Activated CD4-positive, alpha-beta T cell treated with anti-CD3 and anti-CD28 coated beads, Interleukin-2, amount 10 ng/mL, durations not matched to agents 7 days and 5 days (primary cell): ENCODE measurements at places on chromosomes 3 and 15. TPM values are rescaled to one million over a fixed set of nuclear protein-coding genes. Genes with fewer than 3 reads are reported as not detected.

GRCh38 chr15:65362491-65362890 lies 15.3 kb downstream of the IGDCC3 start:
- H3K27me3 ChIP-seq, result peaks cover 24% of the 10 kb centered on the region
- H3K4me3 ChIP-seq, result no peak overlapping the region
- H3K36me3 ChIP-seq, result no peaks in the 10 kb centered on the region
- no peak for DNase-seq

GRCh38 chr15:93072011-93072410 lies 17.0 kb downstream of the RGMA start:
- no peaks in the 10 kb centered on the region for H3K36me3 ChIP-seq
- H3K27me3 ChIP-seq, result peaks cover 64% of the 10 kb centered on the region
- H3K4me1 ChIP-seq, result peaks cover 13% of the 10 kb centered on the region
- peak overlapping the region; percentile 31 for H3K4me3 ChIP-seq
- no peak overlapping the region for H3K27ac ChIP-seq

FMN1 gene
- 0.04 TPM for total RNA-seq

RAB6B gene
- total RNA-seq, result not detected

DNA sequence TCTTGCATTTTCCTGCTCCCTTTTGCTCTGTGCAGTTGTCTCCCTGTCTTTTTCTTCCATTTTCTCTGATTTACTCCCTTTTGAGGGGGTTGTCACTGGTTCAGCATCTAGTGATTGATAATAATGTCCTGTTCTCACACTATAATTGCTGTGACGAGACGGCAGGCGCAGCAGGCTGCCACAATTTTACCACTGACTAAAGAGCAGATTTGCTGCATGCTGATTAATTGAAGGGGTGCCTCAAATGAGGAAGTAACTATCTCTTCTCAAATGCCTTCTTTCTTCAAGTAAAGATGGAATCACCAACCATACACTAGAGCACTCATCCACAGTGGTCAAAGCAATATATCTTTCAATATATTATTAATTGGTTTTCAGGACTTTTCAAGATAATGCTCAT lies 219.3 kb downstream of the CBLB start:
- DNase-seq, result no peak
- no peaks in the 10 kb centered on the region for H3K36me3 ChIP-seq
- no peak overlapping the region for H3K27ac ChIP-seq
- no peaks in the 10 kb centered on the region for H3K4me1 ChIP-seq
- H3K27me3 ChIP-seq, result peaks cover 2% of the 10 kb centered on the region

DNA sequence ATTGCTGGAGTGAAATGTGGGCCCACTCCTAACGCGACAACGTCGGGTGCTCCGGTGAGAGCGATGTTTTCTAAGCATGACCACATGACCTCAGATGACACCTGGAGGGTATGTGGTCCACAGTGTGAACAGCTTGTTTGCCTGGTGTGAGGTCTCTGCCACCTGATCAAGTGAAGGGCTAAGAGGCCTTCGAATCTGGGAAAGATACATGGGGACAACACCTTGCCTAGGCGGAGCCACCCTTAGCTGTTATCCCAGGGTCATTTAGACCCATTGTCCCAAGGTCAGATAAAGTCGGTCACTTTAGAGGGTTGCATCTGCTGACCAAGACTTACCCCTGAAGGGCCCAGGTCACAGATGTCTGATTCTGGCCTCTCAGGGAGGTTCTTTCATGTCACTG lies 34.9 kb upstream of the ALDH1A3 start:
- H3K27ac ChIP-seq, result no peak overlapping the region
- H3K36me3 ChIP-seq, result no peaks in the 10 kb centered on the region
- H3K4me3 ChIP-seq, result no peak overlapping the region
- H3K4me1 ChIP-seq, result peaks cover 7% of the 10 kb centered on the region
- peaks cover 23% of the 10 kb centered on the region for H3K27me3 ChIP-seq
- no peak for DNase-seq

PRR20G gene
- not detected for total RNA-seq

CDCP1 gene
- total RNA-seq, result 22.2 TPM

DNA sequence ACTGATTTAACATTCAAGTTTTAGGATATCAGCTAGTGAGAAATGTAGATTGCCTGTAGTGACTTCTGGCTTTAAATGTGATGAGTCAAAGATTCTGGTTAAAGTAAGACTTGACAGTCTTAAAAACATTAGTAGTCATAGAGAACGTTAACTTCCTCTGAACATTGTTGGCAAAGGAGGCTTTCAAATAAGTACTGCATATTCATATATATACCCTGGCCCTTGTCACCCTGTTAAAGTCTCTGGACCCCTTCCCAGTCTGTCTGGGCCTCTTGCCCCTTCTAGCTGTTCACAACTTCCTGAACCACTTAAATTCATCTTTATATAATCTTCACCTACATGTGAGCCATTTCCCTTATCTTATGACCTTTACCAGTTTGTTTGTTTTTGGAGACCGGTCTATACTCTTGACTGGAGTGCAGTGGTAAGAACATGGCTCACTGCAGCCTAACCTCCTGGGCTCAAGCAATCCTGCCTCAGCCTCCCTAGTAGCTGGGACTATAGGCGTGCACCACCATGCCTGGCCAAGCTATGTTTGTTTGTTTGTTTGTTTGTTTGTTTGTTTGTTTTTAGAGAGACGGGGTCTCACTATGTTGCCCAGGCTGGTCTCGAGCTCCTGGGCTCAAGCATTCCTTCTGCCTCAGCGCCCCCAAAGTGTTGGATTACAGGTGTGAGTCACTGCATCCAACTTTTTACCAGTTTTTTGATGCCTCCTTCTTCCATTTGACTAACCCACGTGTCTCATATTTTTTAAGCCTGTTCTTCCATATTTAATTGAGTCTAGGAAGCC lies 64.4 kb upstream of the CRTC3 start:
- H3K27me3 ChIP-seq, result no peaks in the 10 kb centered on the region
- peaks cover 10% of the 10 kb centered on the region for H3K4me1 ChIP-seq
- H3K27ac ChIP-seq, result peak overlapping the region; percentile 66

GRCh38 chr3:126378341-126378751 lies 16.4 kb upstream of the CFAP100 start:
- H3K27ac ChIP-seq, result no peak overlapping the region
- peaks cover 7% of the 10 kb centered on the region for H3K27me3 ChIP-seq
- DNase-seq, result no peak
- H3K4me3 ChIP-seq, result no peak overlapping the region

DNA sequence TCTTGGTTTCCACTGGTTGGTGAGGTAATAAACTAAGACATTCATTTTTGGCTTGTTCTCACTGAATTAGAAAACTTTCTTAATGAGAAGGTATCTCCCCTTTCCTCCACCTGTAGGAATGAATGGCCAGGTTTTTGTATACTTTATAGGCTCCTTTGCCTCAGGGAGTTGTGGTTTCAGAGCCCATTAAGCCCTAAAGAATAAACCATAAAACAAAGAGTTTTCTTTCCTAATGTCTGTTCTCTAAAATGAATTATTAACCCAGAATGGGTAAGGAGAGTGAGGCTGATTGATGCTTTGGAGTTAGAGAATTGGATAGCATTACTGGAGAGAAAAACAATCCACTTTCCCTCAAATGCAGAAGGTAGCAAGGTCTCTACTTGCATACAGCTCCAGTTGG lies 67.6 kb downstream of the TIGIT start:
- no peaks in the 10 kb centered on the region for H3K27me3 ChIP-seq
- no peaks in the 10 kb centered on the region for H3K4me1 ChIP-seq
- no peak for DNase-seq
- H3K27ac ChIP-seq, result no peak overlapping the region

THSD4 gene
- total RNA-seq, result not detected

ARGFX gene
- not detected for total RNA-seq

FAM162A gene
- 48.4 TPM for total RNA-seq

SEMA3G gene
- not detected for total RNA-seq

TMEM42 gene
- 13.0 TPM for total RNA-seq

DNA sequence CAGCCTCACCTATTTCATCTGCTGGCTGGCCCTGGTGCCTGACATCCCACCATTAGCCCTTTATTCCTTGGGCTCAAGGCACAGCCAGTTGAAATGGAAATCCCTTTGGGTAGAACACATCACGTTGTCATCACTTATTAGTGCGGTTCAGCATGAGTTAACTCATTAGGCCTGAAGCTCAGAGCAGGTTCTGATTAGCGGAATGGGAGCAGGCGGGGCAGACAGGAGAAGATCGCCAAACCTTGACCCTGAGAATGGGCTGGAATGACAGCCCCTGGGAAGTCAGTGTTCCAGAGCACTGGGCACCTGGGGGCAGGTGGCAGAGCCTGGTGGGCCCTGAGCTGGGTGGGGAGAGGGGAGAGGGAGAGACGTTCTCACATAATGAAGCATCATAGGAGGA lies 5.8 kb downstream of the ITGA11 start:
- peaks cover 36% of the 10 kb centered on the region for H3K27me3 ChIP-seq
- no peak overlapping the region for H3K27ac ChIP-seq

TAGLN3 gene
- total RNA-seq, result 0.47 TPM

CSPG4 gene
- not detected for total RNA-seq

- DNase-seq, result no peak
- no peak overlapping the region for H3K27ac ChIP-seq
- H3K4me1 ChIP-seq, result peaks cover 3% of the 10 kb centered on the region
- no peaks in the 10 kb centered on the region for H3K36me3 ChIP-seq
Measured at GRCh38 chr15:68885070-68885469, 45.3 kb upstream of the SPESP1 start.

IP6K2 gene
- 56.6 TPM for total RNA-seq

DNA sequence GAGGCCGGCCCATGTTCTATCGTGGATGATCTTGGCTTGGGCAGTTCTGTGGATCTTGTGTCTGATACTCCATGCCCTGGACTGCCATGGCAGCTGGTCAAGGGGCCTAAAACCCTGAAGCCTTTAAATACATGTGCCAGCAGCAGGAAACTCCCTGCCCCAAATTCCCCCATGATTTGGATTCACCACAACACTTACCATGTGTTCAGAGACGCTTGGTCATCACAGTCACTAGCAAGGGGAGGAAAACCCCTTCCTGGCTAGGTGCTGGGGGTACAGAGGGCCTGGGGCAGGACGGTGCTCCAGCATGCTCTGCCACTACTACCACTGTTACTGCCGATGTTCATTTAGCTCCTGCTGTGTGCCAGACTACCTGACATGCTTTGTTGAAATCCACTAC lies 94.4 kb downstream of the DNAJB8 start:
- H3K4me1 ChIP-seq, result peaks cover 4% of the 10 kb centered on the region
- H3K36me3 ChIP-seq, result no peaks in the 10 kb centered on the region
- no peaks in the 10 kb centered on the region for H3K27me3 ChIP-seq

DNA sequence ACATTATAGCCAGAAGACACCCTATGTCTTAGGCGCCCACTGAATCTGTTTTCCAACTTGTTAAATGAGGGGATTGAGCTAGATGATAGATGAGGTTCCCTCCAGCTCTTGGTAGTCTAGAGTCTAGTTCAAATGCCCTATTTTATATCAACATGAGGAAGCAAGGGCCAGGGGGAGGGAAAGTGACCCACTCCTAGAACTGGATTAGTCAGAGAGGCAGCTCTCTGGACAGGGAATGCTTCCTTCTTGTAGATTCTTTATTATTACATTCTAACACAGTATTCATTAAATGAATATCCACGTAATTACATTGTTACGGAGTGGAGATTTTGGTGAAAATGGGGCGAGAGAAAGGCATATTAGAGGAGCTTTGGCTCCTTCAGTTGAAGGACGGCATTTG lies 89.5 kb downstream of the RAD18 start:
- no peaks in the 10 kb centered on the region for H3K27me3 ChIP-seq
- H3K36me3 ChIP-seq, result peaks cover 16% of the 10 kb centered on the region
- no peak for DNase-seq
- H3K4me3 ChIP-seq, result no peak overlapping the region
- H3K27ac ChIP-seq, result no peak overlapping the region
- no peaks in the 10 kb centered on the region for H3K4me1 ChIP-seq

GRCh38 chr15:68345481-68345880 lies 67.9 kb downstream of the FEM1B start:
- no peak overlapping the region for H3K4me3 ChIP-seq

DNA sequence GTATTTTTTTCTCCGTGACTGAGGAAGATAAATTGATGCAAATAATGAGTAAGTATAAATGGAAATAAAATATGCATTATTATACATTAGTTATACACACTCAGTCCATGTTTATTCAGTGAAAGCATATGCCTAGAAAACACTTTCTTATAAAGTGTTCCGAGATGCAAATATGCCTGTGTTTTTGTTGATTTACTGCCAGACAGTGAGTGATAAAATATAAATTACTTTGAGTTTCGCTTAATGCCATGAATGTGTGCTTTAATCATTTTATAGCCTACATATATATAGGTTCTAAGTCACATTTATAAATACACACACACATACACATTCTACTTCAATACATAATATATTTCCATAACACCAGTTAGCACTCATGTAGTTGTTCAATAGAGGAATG lies 569.2 kb downstream of the UNC13C start:
- H3K4me3 ChIP-seq, result no peak overlapping the region
- no peak overlapping the region for H3K27ac ChIP-seq
- DNase-seq, result no peak
- no peaks in the 10 kb centered on the region for H3K36me3 ChIP-seq
- H3K27me3 ChIP-seq, result no peaks in the 10 kb centered on the region
- no peaks in the 10 kb centered on the region for H3K4me1 ChIP-seq

DNA sequence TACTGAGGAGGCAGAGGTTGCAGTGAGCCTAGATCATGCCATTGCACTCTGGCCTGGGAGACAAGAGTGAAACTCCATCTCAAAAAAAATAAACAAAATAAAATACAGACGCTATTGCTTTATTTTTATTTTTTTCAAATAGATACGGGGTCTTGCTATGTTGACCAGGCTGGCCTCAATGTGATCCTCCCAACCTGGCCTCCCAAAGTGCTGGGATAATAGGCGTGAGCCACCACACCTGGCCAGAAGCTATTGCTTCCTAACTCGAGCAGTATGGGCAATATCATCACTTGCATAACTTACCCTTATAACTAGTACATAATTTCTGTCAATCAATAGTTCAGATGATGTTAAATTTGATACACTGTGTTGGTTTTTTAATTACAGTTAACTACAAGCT lies 3.0 kb downstream of the ARF4 start:
- H3K4me3 ChIP-seq, result peak overlapping the region; percentile 39
- DNase-seq, result no peak
- H3K36me3 ChIP-seq, result peaks cover 14% of the 10 kb centered on the region

- H3K4me1 ChIP-seq, result no peaks in the 10 kb centered on the region
- no peaks in the 10 kb centered on the region for H3K36me3 ChIP-seq
- H3K4me3 ChIP-seq, result no peak overlapping the region
- no peak overlapping the region for H3K27ac ChIP-seq
- no peak for DNase-seq
Measured at GRCh38 chr3:176919836-176920765, 277.2 kb downstream of the TBL1XR1 start.

DNA sequence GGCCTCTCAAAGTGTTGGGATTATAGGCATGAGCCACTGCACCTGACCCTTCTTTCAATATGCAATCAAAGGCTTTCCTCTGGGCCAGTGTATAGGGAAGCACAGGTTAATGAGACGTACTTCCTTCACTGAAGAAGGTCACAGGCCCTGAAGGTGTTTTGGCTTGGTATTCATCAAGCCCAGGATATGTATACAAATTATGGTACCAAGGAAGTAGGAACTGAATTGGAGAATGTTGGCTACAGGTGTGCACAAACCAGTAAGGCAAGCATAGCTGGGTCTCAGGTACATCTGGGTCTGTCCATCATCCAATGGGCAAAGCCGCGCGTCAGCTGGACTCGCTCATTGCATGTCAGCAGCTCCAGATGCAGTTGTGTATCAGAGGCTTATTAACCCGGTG lies 237.9 kb downstream of the ADAMTS17 start:
- no peaks in the 10 kb centered on the region for H3K27me3 ChIP-seq
- no peaks in the 10 kb centered on the region for H3K36me3 ChIP-seq
- no peak overlapping the region for H3K27ac ChIP-seq
- no peak for DNase-seq
- H3K4me3 ChIP-seq, result no peak overlapping the region
- H3K4me1 ChIP-seq, result no peaks in the 10 kb centered on the region

GRCh38 chr15:70703096-70703878 lies 60.1 kb downstream of the UACA start:
- DNase-seq, result no peak
- H3K4me3 ChIP-seq, result no peak overlapping the region
- peaks cover 45% of the 10 kb centered on the region for H3K27me3 ChIP-seq
- no peaks in the 10 kb centered on the region for H3K36me3 ChIP-seq
- no peak overlapping the region for H3K27ac ChIP-seq
